Activated CD4-positive, alpha-beta memory T cell treated with anti-CD3 and anti-CD28 coated beads, Interleukin-2, amount 10 ng/mL, durations not matched to agents 7 days and 5 days (primary cell): ENCODE measurements at places on chromosomes 3 and 15.

DNA sequence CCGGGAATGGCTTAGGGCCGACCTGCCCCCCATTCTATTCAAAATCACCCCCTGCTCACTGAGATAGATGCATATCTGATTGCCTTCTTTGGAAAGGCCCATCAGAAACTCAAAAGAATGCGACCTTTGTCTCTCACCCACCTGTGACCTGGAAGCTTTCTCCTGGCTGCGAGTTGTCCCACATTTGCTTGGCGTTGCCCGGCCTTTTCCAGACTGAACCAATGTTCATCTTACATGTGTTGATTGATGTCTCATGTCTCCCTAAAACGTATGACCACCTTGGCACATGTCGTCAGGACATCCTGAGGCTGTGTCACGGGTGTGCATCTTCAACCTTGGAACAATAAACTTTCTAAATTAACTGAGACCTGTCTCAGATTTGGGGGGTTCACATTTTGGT, 3.4 kb upstream of the MUC20 start:
- no peaks in the 10 kb centered on the region for H3K27me3 ChIP-seq
- no peak overlapping the region for H3K4me3 ChIP-seq
- H3K27ac ChIP-seq = no peak overlapping the region
- H3K36me3 ChIP-seq = peaks cover 10% of the 10 kb centered on the region
- peaks cover 4% of the 10 kb centered on the region for H3K4me1 ChIP-seq
- DNase-seq = no peak

GRCh38 chr3:141248064-141248463, 16.4 kb downstream of the PXYLP1 start:
- H3K4me3 ChIP-seq = no peak overlapping the region
- no peaks in the 10 kb centered on the region for H3K36me3 ChIP-seq
- peaks cover 6% of the 10 kb centered on the region for H3K4me1 ChIP-seq
- no peak overlapping the region for H3K27ac ChIP-seq
- DNase-seq = no peak

DNA sequence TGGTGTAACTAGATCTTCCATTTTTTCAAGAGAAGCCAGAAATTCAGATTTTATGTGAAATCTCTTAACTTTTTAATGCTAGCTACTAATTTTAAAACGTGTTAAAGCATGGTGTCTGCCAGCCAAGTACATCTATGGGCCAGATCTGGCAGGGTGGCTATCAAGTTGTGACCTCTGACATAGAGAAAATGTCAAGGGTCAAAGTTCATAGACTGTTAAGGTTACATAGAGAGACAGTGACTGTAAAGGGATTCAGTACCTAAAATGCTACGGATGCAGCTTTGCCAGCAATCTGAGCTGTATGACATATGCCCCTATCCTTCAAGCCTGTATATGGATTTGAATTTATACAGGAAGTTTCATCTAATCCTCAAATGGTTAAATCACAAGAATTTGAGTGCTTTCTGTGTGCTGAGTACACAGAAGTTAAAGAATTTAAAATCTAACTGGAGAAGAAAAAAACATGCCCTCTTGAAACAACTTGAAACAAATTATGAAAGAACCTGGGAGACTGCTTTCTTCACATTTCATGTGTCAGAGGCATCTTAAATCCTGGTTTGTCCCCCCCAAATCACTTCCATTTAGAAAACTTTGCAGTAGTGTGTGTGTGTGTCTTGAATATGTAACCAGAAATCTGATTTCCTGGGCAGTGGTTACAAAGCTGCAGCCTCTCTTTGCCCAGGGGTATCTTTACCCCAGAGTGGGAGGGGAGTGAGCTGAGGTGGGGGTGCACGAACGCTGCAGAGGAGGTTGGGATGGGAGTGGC, 895 bp upstream of the ARHGAP31 start:
- H3K36me3 ChIP-seq = peaks cover 3% of the 10 kb centered on the region
- H3K27ac ChIP-seq = peak overlapping the region; percentile 74
- no peak for DNase-seq
- peaks cover 31% of the 10 kb centered on the region for H3K27me3 ChIP-seq
- peak overlapping the region; percentile 80 for H3K4me3 ChIP-seq

GRCh38 chr15:77219841-77220240, 148.9 kb upstream of the TSPAN3 start:
- no peaks in the 10 kb centered on the region for H3K27me3 ChIP-seq
- H3K36me3 ChIP-seq = no peaks in the 10 kb centered on the region
- no peak for DNase-seq
- no peak overlapping the region for H3K4me3 ChIP-seq
- H3K27ac ChIP-seq = no peak overlapping the region

DNA sequence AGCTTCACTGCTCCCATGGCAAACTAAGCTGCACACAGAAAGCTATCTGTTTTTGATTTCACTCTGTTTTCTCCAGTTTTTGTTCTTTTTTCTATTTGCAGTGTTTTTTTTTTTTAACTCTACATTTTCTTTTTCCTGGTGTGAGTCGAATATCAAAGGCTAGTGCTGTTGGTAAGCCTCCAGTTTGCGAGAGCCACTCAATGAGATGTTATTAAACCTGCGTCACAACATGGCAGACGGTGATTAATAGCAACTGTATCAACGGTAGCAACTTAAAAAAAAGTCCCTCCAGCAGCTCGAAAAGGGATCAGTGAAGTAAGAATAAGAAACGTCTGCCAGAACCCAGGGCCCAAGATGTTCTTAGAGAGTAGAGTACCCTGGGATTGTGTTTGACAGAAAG, 84.1 kb downstream of the MEIS2 start:
- H3K36me3 ChIP-seq = no peaks in the 10 kb centered on the region
- H3K27me3 ChIP-seq = no peaks in the 10 kb centered on the region
- H3K4me1 ChIP-seq = no peaks in the 10 kb centered on the region
- DNase-seq = no peak
- H3K4me3 ChIP-seq = no peak overlapping the region
- H3K27ac ChIP-seq = no peak overlapping the region

GRCh38 chr15:31352339-31352751, 25.7 kb downstream of the KLF13 start:
- H3K36me3 ChIP-seq = peaks cover 78% of the 10 kb centered on the region
- peak overlapping the region; percentile 66 for H3K4me3 ChIP-seq
- peak overlapping the region; percentile 93 for H3K27ac ChIP-seq
- H3K4me1 ChIP-seq = peaks cover 98% of the 10 kb centered on the region

- peaks cover 59% of the 10 kb centered on the region for H3K27me3 ChIP-seq
- H3K4me1 ChIP-seq = no peaks in the 10 kb centered on the region
- no peaks in the 10 kb centered on the region for H3K36me3 ChIP-seq
These were observed 42.0 kb downstream of the SEMA5B start for GRCh38 chr3:122985539-122985938.

- no peaks in the 10 kb centered on the region for H3K36me3 ChIP-seq
- no peaks in the 10 kb centered on the region for H3K4me1 ChIP-seq
- peaks cover 1% of the 10 kb centered on the region for H3K27me3 ChIP-seq
- H3K27ac ChIP-seq = no peak overlapping the region
- H3K4me3 ChIP-seq = no peak overlapping the region
- no peak for DNase-seq
These were observed 14.6 kb downstream of the NUDT16 start for GRCh38 chr3:131396170-131396569.

DNA sequence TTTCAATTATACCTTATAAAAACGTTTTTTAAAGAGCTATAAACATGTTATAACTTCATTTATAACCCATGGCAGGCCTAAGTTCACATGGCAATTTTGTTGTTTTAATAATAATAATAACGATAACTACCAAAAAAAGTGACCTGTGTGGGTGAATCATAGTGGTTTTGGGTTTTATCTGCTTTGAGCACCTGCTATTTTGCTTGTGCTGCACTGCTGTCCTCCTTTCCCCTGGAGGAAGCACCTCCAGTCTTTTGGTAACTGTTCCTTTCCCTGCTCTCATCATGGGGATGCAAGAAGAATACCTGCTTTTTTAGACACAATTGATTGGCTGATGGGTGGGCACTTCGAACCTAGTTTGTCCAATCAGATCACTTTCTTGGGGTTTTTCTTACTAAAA, 388.0 kb upstream of the TBL1XR1 start:
- H3K4me3 ChIP-seq = no peak overlapping the region
- H3K27me3 ChIP-seq = no peaks in the 10 kb centered on the region
- no peak for DNase-seq
- H3K4me1 ChIP-seq = peaks cover 11% of the 10 kb centered on the region
- peaks cover 3% of the 10 kb centered on the region for H3K36me3 ChIP-seq

DNA sequence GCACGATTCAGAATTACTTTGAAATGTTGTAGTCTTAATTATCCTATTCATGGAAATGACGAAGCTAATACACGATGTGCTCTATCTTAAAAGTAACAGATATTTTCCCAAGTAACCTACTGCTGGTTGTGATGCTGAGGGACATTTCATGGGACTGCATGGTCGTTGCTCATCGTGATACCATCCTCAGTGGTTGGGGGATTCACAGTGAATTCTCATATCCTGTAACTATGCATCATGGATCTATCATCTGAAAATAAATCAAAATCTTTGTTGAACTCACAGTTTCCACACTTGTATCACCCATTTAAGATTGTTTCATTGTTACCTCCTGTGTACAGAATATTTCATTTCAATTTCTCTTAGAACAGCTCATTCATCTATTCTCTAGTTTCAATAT, 84.7 kb downstream of the OPA1 start:
- H3K27me3 ChIP-seq = no peaks in the 10 kb centered on the region
- peaks cover 2% of the 10 kb centered on the region for H3K4me1 ChIP-seq
- no peak overlapping the region for H3K4me3 ChIP-seq
- H3K36me3 ChIP-seq = peaks cover 27% of the 10 kb centered on the region
- no peak for DNase-seq
- no peak overlapping the region for H3K27ac ChIP-seq

GRCh38 chr3:103617961-103618360, 1183.1 kb downstream of the ZPLD1 start:
- no peaks in the 10 kb centered on the region for H3K4me1 ChIP-seq
- H3K27me3 ChIP-seq = no peaks in the 10 kb centered on the region
- H3K27ac ChIP-seq = no peak overlapping the region
- H3K36me3 ChIP-seq = no peaks in the 10 kb centered on the region

- no peak overlapping the region for H3K4me3 ChIP-seq
- no peak for DNase-seq
- H3K4me1 ChIP-seq = peaks cover 1% of the 10 kb centered on the region
- no peaks in the 10 kb centered on the region for H3K36me3 ChIP-seq
These were observed 554.1 kb downstream of the GOLGA6L6 start for GRCh38 chr15:19987389-19988048.

- H3K4me3 ChIP-seq = no peak overlapping the region
- H3K27ac ChIP-seq = no peak overlapping the region
- H3K36me3 ChIP-seq = no peaks in the 10 kb centered on the region
- H3K27me3 ChIP-seq = peaks cover 10% of the 10 kb centered on the region
These were observed 74.8 kb upstream of the NTRK3 start for GRCh38 chr15:88331291-88331690.

GRCh38 chr3:33834096-33834453, 35.6 kb downstream of the PDCD6IP start:
- peaks cover 14% of the 10 kb centered on the region for H3K4me1 ChIP-seq
- H3K4me3 ChIP-seq = no peak overlapping the region
- H3K36me3 ChIP-seq = peaks cover 45% of the 10 kb centered on the region
- no peaks in the 10 kb centered on the region for H3K27me3 ChIP-seq

DNA sequence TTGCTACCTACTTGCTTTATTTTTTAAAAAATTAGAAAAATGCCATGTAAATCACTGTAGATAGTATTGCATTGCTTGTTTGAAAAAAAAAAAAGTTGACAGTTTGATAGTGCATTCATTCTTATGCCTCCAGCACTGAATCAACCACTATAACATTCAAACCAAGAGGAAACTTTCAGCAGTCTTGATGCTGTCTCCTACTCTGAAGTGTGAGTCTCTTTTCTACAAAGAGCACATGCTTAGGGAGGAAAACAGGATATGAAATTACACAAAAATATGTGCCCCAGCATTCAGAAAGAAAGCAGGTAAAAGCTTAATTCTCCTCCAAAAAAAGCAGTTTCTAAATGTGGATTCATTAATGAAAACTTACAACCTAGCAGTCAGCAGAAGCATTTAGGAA, 78.3 kb downstream of the ZBTB20 start:
- H3K4me1 ChIP-seq = peaks cover 11% of the 10 kb centered on the region
- no peak for DNase-seq
- H3K27me3 ChIP-seq = no peaks in the 10 kb centered on the region
- H3K27ac ChIP-seq = no peak overlapping the region

DNA sequence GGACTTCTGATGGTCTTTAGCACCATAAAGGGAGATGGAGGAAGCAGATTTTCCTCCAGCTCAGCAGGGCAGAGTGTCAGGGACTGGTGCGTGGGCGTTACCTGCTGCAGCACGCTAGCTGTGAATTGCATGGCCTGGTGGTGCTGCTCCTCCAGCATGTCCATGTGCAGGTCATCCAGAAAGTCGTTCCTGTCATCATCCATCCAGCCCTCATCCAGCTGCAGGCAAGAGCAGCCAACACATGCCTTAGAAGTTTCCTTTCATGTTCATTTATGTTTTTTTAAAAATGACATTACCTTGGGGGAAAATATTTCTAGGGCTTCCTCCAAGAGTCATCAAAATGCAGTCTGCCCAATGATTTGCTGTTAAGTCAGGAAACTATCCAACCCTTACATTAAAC, 239.2 kb downstream of the PDZRN3 start:
- no peaks in the 10 kb centered on the region for H3K27me3 ChIP-seq
- no peak overlapping the region for H3K27ac ChIP-seq
- H3K4me1 ChIP-seq = no peaks in the 10 kb centered on the region
- no peak overlapping the region for H3K4me3 ChIP-seq
- no peaks in the 10 kb centered on the region for H3K36me3 ChIP-seq

DNA sequence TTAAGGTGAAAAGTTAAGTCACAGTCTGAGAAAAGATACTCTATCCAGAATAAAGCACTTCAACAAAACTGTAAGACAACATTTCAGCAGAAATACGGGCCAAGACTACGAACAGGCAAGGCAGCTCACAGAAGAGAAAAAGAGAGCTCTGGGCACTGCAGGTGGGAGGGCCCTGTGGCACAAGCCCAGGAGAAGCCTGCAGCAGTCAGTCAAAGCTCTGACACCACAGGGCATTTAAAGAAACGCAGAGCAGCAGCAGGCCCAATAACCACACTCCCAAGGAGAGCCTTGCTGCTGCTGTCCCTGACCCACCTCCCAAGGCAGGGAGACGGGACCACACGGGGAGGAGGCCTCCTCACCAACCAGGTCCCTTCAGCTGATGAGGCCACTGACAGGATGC, 19.2 kb downstream of the CHSY1 start:
- H3K4me1 ChIP-seq = peaks cover 55% of the 10 kb centered on the region
- H3K27me3 ChIP-seq = no peaks in the 10 kb centered on the region

DNA sequence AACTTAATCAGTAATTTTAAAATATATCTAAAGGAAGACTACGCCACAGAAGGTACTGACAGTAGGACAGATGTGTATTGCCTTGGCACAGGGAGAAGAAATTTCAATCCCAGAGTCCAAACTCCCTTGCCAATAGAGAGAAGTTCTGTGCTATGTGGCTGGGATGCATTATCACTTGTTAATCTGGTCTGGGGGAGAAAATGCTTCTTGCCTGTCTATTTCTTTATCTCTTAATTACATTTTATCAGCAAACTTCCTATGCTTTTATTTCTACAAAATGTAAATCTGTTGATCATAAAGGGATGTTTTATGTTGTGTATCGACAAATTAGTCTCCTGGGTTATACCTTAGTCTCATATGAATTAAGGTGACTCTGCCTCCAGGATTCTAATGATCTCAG, 21.7 kb downstream of the RBMS3 start:
- no peaks in the 10 kb centered on the region for H3K36me3 ChIP-seq
- no peaks in the 10 kb centered on the region for H3K4me1 ChIP-seq
- no peak overlapping the region for H3K4me3 ChIP-seq
- DNase-seq = no peak
- no peak overlapping the region for H3K27ac ChIP-seq
- H3K27me3 ChIP-seq = no peaks in the 10 kb centered on the region
